ENCODE measurements at places on chromosomes 1 and 21.

DNA sequence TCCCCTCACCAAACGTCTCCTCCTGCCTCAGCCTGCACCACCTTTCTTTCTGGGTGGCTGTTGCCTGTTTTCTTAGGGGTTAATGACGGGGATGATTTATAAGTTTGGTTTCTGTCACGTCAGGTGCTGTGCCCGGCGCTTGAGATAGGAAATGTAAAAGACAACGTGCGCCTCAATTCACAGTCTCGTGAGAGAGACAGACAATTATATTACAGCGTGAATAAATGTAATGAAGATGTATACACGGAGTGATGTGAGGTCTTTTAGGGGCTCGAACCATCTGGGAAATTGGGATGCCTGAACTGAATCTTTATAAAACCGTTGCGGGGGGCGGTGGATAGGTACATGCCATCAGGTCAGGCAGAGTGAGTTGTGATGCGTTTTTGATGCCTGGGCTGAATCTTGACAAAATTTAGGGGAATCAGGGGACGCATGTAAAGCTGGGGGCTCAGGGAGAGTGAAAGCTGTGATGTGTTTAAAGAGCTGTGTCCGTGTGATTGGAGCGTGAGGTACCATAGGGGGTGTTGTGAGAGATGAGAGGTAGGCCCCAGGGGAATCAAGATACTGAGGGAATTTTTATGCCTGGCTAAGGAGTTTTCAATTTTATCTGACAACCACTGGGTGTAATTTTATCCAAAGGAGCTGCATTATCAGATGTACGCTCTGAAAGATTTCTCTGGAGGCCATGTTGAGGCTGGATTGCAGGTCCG lies 831 bp downstream of the TIPRL start:
- no peak for DNase-seq

DNA sequence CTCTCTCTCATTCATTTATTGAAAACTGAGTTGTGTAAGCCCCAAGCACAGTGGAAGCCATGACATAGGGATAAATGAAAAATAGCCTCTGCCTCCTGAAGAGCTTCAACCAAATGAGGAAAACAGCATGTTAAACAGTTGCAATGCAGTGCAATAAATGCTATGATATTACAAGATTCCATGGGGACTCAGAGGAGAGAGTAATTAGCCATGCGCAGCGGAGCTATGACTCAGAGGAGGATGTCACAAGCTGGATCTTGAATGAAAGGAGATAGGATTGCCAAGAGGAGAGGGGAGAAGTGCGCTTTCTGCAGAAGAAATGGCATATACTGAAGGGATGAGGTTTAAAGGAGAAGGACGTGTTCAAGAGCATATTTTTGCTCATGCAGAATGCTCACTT lies 231.3 kb upstream of the PLXNA2 start:
- DNase-seq: no peak

- no peak for DNase-seq
Measured at GRCh38 chr1:53260631-53261247, 22.4 kb upstream of the MAGOH start.

GRCh38 chr1:45246760-45247159 lies 40.4 kb upstream of the ZSWIM5 start:
- no peak for DNase-seq

DNA sequence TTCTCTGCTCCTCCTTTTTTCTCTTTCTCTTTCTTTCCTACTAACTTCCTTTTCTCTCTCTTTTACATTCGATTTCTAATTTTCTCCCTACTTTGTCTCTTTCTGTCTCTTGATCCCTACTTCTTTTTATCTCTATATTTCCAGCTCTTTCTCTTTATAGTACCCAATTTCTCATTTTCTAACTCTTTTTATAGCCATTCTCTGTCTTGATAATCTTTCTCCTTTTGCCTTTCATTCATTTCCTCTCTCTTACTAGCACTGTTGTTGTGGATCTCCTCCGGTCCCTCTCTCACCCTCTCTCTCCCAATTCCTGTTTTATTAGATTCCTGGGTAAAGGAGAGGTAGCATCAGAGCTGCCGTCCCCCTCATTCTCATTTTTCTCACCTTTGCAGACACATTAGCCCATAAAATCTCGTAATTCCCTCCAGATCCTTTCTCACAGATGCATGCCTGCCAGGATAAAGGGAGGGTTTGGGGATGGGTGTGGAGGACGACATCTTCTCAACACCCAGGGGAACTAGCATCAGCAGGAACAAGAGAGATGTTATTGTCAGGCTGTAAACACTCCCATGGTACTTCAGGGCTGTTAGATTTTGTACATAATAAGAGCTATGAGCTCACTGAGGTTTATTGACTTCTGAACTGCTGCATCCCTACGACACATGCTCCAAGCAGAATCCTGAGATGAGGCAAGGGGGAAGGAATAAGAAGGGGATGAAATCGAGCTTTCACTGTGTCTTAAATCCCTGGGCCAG lies 159.0 kb upstream of the GALNT2 start:
- DNase-seq: no peak

DNA sequence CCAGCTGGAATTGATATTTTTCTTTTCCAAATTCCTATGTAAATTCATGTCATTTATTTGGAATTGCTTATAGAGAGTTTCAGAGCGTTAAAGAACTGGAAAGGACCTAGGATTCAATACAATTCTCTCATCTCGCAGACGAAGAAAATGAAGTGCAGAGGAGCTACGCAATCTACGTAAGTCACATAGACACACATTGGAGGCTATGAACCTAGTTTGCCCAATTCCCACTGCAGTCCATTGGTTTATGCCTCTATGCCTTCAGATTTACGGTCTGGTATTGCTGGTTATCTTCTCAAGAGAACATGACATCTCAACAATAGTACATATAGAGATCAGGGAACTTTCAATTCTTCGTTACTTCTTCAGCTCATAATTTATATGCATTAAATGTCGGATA lies 971 bp upstream of the RNF2 start:
- no peak for DNase-seq

GRCh38 chr1:114062477-114063099 lies 83.3 kb downstream of the OLFML3 start:
- DNase-seq: no peak

DNA sequence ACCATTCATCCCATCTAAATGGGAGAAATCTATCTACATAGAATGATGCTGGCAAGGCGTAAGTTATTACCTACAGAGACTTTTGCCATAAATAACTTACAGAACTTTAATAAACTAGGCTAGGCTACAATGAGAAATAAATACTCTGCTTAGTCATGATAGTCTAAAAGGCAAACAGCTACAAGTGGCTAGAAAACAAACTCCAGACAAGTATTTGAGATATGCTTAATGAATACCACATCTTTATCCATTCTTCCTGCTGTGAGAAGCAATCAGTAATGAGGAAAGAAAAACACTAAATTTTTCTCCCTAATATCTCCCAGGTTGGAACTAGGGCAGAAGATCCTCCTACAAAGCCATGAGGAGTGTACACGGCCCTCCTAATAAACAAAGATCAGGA lies 187.0 kb upstream of the OLFM3 start:
- DNase-seq: no peak

DNA sequence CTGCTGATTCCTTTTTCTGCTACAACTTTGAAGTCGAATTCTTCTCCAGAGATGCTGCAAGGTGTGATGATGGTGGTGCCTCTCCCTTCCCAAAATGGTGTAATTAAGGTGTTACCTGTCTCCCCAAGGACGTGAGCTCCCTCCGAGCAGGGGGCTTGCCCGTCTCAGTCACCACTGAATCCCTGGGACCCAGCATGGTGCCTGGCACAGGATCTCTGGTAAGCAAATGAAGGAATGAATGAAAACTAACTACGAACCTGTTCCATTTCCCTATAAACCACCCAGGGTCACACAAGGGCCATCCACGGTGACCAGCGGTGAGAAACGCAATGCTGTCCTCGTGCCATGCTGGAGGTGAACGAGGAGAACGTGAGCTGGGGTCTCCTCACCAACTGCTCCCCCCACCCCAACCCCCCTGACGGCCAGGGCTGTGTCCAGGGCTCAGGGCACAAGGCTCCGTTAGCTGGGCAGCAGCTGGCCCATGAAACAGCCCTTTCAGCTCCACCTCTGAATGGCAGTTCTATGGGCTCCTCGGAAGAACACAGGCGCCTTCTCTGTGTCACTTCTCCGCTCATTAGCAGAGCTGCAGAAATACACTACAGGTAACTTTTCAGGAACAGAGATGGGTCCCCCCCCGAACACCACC lies 2.2 kb upstream of the MATN1 start:
- DNase-seq: no peak

GRCh38 chr1:32770221-32770731 lies 46.9 kb downstream of the YARS1 start:
- no peak for DNase-seq

- DNase-seq: no peak
Measured at GRCh38 chr1:209625791-209626285, 26.4 kb downstream of the LAMB3 start.

DNA sequence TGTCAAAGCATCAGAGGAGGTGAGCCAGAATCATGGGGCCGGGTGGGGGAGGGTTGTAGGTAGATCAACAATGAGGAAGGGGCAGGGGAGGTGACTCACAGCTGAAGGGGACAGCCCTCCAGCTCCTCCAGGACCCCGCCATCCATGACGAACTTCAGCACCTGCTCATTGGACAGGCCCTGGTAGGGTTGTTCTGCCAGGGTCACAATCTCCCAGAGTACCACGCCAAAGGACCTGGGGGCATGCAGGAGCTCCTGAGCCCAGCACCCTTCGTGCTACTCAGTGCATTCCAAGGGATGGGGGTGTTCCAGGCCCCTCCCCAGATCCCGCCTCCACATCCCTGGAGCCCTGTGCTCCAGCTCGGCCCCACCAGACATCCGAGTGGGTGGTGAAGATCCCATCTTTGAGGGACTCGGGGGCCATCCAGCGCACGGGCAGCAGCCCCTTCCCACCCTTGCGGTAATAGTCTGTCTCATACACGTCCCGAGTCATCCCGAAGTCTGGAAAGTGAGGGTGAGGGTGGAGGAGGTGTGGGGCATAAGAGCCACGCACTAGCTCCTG lies 17.5 kb downstream of the INSRR start:
- no peak for DNase-seq

GRCh38 chr1:52691821-52692220 lies 6.3 kb downstream of the COA7 start:
- DNase-seq: no peak

- DNase-seq: no peak
Measured at GRCh38 chr1:168112673-168113305, 23.9 kb downstream of the GPR161 start.

- no peak for DNase-seq
Measured at GRCh38 chr1:39657402-39657801, 14.5 kb downstream of the NT5C1A start.

DNA sequence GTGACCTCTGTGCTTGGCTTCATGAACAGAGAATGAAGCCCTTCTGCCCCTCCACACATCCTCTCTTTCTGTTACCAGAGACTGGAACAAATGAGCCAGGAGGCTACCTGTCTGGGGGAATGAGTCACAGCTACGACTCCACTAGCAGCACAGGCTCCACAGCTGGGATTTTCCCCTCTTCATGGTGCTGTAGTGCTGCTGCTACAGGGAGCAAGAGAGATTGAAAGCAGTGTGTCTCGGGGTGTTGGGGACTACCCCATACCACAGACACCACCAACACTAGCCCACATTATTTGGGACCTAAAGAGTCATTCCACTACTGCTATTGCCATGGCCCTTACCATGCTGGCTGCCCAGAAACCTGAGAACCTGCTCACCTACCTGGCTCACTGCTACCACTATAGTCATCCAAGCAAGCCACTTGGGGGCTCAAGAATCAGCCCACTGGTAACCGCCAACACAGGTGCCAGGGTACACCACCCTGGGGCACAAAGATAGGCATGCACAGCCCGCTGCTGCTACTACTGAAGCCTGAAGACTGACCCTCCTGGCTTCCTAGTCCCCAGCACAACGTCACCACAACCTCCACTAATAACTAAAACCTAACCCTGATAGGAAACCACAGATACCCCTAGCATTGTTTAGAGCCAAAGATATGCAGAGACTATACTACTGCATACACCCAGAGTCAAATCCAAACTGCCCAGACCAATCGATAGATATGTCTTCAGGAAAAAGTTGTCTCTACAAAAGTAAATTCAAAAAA lies 17.7 kb downstream of the CD1E start:
- DNase-seq: no peak

- no peak for DNase-seq
Measured at GRCh38 chr1:30695439-30695841, 27.9 kb downstream of the MATN1 start.

- DNase-seq: no peak
Measured at GRCh38 chr1:112956544-112957132, 642 bp upstream of the SLC16A1 start.

DNA sequence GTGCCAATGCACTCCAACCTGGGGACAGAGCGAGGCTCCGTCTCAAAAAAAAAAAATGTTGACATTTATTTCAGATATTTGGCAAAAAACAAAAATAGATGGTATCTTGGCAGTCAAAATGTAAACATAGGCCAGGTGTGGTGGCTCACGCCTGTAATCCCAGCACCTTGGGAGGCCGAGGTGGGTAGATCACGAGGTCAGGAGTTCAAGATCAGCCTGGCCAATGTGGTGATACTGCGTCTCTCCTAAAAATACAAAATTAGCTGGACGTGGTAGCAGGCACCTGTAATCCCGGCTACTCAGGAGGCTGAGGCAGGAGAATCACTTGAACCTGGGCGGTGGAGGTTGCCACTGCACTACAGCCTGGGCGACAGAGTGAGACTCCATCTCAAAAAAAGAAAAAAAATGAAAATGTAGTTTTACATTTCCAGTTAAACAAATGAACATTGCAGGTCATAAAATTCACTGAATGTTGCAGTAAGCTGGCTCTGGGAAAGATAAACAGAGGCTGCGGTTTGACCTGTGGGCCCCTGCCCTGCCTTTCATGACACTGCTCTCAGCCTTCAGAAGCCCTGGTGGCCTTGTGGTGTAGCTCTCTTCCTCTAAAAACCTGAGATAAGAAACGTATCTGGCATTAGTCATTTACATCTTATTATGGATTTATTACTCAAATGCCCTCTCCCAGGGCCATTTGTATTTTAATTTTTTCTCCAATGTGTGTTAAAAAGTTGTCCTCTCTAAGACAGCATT lies 12.2 kb upstream of the SLC44A3 start:
- DNase-seq: no peak

- no peak for DNase-seq
Measured at GRCh38 chr1:226964611-226965486, 24.8 kb downstream of the COQ8A start.

DNA sequence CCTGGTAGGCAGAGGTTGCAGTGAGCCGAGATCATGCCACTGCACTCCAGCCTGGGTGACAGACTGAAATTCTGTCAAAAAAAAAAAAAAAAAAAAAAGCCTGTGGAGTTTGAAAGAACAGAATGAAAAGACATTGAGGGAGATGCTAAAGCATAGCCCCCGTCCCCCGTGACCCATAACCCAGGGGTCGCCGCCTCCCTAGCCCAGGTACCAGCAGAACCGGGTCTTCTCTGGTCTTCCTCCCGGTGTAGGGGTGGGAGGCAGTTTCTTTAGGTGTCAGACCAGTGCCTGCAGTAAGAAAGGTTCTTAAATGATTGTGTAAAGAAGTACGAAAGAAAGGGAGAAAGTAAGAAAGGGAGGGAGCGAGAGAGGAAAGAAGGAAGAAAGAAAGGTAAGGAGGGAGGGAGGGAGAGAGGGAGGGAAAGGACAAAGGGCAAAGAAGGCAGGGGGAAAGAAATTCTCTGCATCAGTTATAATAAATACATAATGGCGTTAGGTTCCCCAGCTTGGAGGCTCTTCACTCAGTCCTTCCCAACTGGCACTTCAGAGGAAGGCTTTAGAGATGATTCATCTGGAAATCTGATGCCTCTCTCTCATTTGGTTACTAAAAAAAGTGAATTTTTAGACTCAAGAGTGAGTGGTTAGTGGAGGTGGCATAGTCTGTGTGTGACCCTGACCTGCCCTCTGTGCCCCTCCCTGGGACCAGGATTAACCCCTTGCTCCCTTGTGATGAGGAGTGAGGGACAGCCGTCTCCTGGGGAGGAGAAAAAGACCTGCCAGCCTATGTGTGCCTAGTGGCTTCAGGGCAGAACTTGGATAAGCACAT lies 1.1 kb downstream of the IL24 start:
- DNase-seq: no peak

Data from omental fat pad (tissue), 4 donors.